ENCODE measurements at places on chromosomes 6 and 20.

DNA sequence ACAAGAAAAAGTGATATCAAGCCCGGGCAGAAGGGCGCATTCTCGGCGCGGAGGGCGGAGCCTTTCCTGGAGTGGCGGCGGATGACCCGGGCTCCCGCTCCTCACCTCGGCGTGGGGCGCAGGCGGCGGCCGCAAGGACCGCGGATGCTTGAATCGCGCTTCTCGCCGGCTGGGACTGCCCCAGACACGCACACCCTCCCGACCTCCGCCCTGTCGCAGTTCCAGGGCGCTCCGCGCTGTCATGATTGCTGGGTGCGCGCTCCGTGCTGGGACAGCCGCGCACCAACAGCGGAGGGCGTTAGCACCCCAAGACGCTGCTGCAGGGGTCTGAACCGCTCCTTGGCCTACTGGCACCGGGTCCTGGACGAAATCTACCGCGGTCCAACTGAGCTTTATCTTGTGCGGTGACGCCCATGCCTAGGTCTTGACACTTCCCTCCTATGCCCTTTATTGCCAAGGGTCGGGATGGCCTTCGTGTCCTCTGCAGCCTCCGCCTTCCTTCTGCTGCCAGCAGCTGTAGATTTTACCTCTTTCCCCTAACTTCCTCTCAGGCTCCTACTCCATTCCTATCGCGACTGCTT is 43.3 kb downstream of the IRAK1BP1 start:
- peak; percentile 59 for DNase-seq

DNA sequence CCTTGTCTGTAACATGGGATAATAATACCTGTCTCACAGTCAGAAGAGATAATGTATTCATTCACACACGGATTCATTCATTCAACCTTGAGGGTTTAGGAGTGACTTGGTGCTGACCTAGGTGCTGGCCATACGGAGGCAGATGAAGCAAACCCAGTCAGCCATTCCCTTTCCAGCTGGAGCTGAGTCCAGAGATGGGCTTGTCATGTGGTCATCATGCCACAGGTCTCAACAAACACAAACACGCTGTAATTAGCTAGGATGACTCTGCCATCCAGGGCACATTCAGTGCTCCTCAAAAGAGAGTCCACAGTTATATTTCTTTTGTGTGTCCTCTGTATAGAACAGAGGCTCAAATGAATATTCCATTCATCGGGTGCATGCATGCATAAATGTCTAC is 19.5 kb upstream of the PRELID3B start:
- no peak for DNase-seq

DNA sequence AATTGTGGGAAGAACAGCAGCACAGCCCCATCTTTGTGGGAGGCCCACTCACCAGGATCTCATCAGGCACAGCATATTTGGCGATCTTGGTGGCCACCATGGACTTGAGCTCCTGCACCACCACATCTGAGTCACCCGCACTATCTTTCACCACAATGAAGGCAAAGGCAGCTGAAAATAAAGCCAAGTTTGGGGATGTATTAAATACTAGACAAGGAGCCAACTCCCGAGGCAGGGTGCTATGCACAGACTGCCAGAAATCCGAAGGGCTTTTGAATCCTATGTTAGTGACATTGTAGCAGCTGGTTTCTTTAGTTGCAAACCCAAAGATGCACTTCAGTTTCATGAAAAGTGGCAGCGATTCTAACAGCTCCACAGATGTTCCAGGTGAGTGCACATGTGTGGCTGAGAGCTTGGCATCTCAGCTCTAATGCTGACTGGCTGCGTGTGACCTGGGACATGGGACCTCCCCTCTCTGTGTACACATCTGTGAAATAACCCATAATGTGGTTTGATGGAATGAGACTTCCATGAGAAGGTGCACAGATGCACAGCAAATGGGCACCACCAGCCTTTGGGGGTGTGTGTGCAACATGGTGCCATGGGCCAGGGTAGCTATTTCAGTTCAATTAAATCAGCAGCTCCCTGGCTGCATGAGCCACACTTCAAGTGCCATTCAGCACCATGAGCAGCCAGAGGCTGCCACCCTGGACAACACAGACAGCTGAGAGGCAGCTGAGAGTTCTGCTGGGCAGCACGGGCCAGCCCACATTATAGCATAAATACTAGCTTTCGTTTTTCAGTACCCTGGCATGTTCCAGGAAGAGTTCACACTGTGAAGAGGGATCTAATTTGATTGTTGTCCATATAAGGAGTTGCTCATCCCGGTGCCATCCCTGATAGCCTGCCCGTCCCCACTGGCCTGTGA is 16.9 kb upstream of the APMAP start:
- peak; percentile 31 for DNase-seq

DNA sequence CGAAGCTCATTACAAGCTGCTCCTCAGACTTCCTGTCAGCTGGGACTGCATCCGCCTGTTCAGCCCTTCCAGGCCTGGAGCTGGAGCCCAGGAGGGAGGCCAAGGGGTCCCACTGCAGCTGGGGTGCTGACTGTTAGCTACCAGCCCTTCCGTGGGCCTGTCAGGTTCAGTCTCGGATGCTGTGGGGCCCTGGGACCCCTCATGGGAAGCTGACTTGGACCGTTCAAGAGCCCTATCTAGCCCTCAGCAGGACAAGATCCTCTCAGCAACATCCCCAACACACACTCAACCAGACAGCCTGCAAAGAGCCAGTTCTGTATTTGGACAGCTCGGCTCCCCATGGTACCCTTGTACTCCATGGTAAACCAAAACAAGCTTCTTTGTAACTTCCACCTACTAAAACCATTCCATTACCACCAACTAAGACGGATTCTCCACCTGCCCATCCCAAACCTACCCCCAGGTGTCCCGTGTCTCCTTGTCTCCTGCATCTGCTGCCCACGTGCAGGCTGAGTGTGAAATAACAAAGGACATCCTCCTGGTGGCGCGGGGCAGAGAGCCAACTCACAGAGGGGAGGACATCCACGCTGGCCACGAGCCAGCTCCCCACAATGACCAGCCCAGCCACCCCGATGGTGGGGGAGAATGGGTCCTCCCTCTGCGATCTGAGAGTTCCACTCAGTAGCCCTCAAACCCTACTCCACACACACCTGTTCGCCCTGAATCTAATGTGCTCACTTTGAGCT is 111.2 kb downstream of the TAF4 start:
- DNase-seq, result no peak

DNA sequence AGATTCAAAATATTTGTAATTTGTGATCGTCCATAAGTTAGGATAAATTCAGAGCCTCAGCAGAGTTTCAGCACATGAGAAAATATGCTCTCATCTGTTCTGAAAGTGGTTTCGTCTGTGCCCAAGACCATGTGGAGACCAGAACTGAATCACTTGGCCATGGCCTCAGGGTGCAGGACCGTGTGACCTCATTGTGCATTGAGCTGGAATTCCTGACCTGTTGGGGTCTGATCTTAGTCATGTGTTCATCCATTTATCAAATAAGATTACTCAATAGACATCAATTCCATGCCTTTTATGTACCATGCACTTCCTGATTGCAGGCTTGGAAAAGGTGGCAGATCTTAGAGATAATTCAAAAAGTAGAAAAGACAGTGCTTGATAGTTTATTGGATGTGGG is 680.5 kb downstream of the QKI start:
- DNase-seq, result no peak

- DNase-seq, result no peak
These were observed 23.7 kb upstream of the SIRT5 start for GRCh38 chr6:13550656-13551055.

GRCh38 chr20:34747479-34747878 is 43.3 kb downstream of the TP53INP2 start:
- no peak for DNase-seq

DNA sequence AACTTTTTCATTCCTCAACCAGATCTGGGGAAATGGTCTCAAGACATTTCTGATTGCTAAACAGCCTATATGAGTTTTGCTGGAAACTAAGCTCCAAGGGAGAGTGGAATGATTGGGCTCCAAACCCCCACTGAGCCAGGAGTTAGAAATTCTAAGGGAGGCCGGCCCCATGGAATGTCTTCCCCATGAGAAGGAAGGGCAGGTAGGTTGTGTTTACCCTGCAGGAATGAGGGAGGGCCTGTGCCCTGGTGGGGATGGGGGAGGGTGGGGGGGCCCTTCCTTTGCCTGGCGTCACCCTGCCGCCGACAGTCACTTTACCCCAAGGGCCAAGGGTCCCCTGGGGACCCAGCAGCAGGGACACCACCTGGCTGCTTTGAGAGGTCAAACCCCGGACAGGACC is 298.9 kb downstream of the TFAP2C start:
- DNase-seq, result no peak

DNA sequence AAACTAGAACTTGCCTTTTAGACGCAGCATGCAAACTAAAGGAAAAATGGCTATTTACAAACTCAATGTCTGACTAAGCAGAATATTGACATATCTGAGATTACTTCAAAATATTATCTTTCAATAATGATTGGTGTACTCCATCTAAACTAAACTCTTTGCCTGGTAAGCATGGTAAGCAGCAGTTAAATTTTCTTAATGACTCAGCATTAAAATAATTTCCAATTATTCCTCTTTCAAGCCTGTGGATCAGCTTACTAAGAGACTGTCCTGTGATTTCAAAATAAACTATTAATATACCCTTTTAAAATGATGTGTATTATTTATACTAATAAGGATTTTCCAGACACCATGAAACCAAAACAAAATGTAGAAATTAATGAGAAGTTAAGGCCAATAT is 226.8 kb upstream of the THEMIS start:
- no peak for DNase-seq

DNA sequence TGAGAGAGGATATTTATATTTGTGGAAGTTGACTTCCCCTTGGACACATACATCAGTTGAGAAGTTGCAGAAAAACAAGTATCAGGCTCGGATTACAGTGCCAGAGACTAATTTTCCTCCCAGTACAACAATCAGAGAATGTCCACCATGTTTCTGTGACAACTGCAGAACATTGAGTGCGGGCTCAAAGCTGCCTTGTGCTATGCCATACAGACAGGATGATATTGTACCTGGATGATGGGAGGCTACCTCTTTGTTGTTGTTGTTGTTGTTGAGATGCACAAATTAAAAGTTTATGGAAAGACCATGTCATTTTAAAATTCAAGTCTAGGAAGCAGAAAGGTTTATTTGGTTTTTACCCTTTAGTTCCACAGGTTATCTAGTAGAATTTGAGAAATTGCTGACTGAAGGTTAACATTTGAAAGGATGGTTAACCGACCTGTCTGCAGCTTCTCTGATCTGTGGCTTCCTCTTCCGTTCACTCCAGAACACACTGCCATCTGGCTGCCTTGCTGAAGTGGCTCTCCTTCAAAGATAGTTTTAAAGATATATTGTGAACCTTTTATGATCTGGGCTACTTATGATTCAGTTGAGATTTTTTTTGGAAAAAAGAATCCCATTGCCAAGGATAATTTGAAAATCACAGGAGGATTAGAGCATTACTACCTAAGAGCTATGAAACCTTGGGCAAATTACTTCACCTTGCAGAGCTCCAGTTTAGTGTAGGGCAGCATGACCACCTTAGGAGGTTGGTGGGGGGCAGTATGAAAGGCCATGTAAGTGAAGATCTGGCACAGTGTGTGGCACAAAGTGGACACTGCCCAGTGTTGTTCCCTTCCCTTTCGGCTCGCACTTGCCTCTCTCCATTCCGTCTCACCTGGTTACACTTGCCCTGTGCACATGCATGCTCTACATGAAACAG is 15.9 kb downstream of the TMEM200A start:
- no peak for DNase-seq

- no peak for DNase-seq
These were observed 127.9 kb downstream of the SLC23A2 start for GRCh38 chr20:4873396-4873795.

GRCh38 chr20:62641321-62642050 is 817 bp upstream of the SLCO4A1 start:
- no peak for DNase-seq

- no peak for DNase-seq
These were observed 36.2 kb downstream of the SUN5 start for GRCh38 chr20:32967961-32968457.

GRCh38 chr6:38239719-38240451 is 399.8 kb downstream of the BTBD9 start:
- DNase-seq, result peak; percentile 68

GRCh38 chr6:21905531-21905930 is 312.0 kb downstream of the SOX4 start:
- no peak for DNase-seq

GRCh38 chr20:60690771-60691170 is 561.3 kb upstream of the CDH4 start:
- DNase-seq, result no peak

GRCh38 chr6:21151119-21151518 is 442.4 kb upstream of the SOX4 start:
- no peak for DNase-seq

DNA sequence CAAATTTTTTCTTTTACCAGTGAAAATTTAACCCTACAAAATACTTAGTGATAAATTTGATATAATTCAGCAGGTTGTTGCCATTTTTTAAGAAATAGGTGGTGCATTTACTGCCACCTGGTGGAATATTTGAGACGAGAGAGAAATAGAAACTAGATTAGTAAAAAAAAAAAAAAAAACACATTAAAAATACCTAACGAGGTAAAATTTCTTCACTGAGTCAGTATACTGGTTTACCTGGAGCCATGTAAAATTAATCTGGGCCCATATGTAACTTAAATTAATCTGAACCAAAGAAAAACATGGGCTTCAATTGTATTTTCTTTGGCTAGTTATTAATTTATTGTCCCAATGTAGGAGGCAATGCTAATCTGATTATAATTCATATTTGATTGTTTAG is 520.8 kb downstream of the EPM2A start:
- DNase-seq, result peak; percentile 52

DNA sequence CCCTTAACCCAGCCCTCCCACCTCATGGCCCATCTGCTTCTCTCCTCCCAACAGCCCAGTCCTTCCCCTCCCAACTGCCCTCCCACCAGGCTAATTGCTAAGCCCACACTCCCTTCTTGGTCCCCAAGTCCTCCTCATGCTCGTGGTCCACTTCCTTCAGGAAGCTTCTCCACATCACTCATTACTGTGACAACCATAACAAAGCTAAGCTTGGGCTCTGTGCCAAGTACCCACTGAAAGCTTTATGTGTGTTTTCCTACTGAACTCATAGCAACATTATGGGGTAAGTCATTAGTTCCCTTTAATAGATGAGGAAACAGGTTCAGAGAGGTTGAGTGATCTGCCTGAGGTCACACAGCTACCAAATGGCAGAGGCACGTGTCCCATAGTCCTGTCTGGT is 16.2 kb downstream of the FRS3 start:
- DNase-seq, result no peak

GRCh38 chr6:151738267-151738666 is 69.2 kb upstream of the ESR1 start:
- no peak for DNase-seq

GRCh38 chr6:40688214-40688761 is 101.1 kb upstream of the LRFN2 start:
- DNase-seq, result no peak

- no peak for DNase-seq
These were observed 20.4 kb downstream of the ARMC2 start for GRCh38 chr6:108868647-108869046.

GRCh38 chr6:111423960-111424846 is 58.8 kb downstream of the REV3L start:
- peak; percentile 21 for DNase-seq

DNA sequence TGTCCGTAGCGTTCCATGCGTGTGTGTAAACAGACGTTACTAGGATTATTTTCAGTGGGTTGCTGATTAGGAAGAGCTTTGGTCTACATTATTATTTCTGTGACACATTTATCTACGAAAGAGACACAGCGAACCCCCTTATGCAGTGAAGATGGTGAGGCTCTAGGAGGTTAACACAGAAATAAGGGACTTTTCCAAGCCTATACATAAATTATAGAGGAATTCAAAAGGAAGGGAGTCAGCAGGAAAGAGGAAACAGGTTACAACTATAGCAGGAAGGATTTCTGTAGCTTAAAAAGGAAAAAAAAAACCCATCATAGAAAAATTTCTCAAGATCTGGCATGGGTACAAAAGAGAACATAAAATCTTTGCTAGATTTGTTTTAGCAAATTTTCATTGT is 12.9 kb upstream of the RPS6KA2 start:
- DNase-seq, result no peak
